Neural crest cell (in vitro differentiated cells): ENCODE measurements at places on chromosomes 3 and 15.

DNA sequence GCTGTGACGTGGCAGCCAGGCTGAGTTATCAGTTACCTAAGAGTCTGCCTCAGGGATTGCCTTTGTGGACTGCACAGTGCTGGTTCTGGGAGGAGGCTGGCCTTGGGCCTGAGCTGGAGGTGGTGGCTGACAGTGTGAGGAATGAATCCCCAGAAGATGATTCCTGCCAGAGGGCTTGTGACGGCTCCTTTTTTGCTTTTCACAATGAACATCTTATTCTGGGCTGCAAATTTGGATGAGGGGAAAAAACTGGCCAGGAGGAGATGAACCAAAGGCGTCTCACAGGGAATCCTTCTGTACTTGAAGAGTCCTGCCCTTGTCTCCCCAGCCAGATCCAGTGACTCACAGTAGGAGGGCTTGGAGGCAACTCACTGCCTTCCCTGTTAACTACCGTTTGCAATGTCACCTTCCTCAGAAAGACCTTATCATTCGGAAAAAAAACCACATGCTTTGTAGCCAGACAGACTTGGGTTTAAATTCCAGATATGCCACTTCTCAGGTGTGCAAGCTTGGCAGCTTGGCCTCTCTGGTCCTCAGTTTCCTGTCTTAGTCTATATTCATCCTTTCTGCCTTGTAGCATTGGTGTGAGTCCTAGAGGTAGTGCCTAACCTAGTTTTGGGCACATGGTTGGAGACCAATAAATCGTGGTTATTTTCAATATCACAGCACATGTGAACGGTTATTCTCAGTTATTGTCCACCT lies 19.1 kb downstream of the ST6GAL1 start:
- no peak for DNase-seq

- DNase-seq = no peak
Measured at GRCh38 chr3:129658110-129658843, 51.8 kb upstream of the PLXND1 start.

GRCh38 chr3:24722087-24722486 lies 227.4 kb upstream of the THRB start:
- DNase-seq = no peak

GRCh38 chr15:45340429-45340828 lies 37.9 kb downstream of the GATM start:
- DNase-seq = no peak

GRCh38 chr3:121883507-121883906 lies 10.7 kb upstream of the SLC15A2 start:
- no peak for DNase-seq

- no peak for DNase-seq
Measured at GRCh38 chr15:44033894-44034293, 161.2 kb downstream of the FRMD5 start.

GRCh38 chr3:157610876-157611535 lies 107.8 kb upstream of the VEPH1 start:
- DNase-seq = no peak

DNA sequence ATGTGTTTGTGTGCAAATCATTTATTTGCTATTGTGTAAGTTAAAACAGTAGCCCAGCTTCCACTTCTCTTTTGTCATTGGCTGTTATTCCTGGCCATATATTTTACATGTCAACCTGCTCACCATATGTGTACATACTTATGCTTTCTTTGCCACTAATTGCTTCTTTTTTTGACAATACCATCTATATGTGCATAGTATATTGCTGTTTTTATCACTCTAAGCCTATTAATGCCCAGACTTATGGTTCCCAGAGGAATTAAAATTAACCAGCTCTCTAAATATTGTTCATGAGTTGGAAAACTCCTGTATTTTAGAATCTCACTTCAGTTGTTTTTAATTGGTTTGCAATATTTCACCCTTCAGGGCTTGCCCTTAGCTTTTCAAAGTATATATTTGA lies 428.9 kb downstream of the MECOM start:
- DNase-seq = no peak

- DNase-seq = no peak
Measured at GRCh38 chr3:186380622-186381380, 18.8 kb upstream of the DGKG start.

DNA sequence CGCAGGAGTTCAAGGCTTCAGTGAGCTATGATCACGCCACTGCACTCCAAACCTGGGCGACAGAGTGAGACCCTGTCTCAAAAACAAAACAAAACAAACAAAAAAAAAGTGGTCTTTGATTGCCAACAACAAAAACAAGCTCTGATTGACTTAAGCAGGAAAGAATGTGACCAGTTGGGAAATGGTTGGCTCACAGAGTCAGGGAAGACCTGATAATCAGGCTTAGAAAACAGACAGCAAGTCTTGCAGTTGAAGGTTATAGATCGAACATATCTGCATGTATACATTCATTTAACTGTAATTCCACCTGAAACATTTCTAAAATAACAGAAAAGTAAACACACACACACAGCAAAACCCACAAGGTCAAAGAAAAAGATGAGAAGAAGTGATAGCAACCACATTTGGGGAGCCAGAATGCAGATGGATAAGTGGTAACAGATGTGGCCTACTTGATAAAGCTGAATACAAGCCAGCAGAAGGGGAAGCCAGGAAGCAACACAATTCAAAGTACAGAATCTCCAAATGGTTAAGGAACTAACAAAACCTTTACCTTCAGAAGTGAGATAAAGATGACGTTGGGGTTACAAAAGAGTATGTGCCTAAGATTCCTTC lies 699.9 kb upstream of the ZNF385D start:
- DNase-seq = no peak

DNA sequence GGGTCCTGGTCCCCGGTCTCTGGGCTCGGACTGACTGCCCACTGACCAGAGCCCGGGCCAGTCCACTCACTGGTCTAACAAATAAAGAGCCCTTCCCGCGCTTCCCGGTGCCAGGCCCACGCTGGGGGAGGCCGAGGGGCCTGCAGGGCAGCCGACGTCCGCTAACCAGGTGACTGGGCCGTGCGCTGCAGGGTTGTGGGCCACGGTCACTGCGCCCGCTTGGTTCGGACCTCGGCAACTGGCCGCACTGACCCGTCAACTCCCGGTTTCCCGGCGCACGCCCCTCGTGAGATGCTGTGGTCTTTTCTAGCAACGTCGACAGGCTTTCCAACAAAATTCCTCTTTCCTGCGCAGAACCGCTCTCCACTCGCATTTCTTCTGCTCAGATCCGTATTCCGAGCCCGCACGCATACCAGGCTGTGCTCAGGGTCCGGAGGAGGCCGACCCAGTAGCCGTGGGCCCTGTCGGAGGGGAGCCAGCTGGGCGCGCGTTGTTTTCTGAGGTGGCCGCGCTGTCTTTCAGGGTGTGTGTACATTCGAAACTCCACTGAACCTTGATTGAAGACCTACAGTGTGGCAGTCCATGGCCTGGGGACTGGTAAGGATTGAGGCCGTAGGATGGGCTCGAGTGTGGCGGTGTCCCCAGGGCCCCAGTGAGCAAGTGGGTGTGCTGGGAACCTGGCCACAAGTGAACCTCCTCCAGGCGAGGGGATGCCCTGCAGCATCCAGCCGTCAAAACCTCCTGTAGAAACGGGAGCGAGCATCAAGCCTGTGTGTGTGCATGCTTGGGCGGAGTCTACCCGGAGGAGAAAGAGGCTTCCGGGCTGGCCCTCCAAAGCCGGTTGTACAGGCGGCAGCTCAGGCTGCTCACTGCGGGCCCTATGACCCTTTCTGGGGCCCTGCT lies 875 bp upstream of the NT5DC2 start:
- peak; percentile 23 for DNase-seq

GRCh38 chr3:10999221-11000107 lies 6.9 kb downstream of the SLC6A1 start:
- DNase-seq = no peak

DNA sequence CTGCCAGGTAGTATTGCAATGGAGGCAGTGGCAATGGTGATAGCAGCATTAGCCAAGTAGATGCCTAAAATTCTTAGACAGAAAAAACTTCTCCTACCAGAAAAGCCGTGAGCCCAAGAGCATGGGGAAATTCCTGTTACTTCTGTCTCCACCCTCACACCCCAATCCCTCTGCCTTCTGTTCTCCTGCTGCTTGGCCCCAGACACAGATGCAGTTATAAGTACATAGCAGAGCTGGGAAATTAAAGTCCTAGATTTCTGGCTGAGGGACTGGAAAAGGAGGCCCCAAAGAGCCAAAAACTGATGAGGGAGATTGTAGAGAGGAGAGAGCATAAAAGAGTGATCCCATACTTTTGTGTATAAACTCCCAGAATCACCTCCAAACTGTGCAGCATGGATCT lies 166.9 kb downstream of the SMAD6 start:
- DNase-seq = no peak

DNA sequence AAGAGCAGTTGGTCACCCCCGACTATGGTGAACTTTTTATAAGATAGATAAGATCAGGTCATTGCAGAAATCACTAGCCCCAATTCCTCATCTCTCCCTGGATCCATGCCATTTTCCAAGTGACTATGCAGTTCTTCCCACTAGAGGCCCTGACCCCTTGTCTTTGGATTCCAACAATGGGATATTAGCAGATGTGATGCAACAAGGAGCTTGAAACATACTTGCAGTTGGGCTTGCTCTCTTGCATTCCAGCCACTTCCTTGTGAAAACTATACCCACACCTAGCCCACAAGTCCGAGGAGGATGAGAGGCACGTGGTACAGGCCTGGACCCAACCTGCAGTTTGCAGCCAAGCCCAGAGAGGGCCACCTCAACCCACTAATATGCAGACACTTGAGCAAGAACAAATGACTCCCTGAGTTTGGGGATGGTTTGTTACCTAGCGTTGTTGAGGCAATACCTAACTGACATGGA lies 60.6 kb downstream of the SUCLG2 start:
- no peak for DNase-seq

DNA sequence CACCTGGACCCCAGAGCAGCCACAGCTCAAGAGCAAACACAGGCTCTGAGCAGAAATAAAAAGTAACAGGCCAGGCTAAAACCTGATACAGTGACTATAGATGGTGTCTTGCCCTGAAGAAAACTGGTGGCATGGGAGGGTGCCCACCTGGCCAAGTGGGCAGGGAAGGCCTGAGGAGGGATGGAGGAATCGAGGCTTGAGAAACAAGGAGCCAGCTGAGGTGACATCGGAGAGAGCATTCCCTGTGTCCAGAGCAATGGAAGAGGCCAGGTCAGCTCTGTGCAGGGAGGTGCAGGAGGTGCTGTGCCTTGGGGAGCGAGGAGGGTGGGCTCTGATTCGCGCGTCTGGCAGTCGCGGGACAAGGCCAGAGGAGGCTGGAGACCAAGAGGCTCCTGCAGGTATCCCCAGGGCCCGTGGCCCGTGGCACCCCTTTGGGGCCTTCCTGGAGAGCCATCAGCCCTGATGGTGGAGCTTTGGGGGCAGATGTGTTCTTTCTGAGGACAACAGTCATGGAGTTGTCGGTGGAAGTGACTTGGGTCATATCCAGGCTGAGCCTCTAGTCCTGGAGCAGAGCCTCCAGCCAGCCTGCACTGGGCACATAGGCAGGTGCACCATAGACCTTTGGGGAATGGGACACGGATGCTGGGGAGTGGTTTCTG lies 56.1 kb downstream of the PLXNA1 start:
- no peak for DNase-seq

DNA sequence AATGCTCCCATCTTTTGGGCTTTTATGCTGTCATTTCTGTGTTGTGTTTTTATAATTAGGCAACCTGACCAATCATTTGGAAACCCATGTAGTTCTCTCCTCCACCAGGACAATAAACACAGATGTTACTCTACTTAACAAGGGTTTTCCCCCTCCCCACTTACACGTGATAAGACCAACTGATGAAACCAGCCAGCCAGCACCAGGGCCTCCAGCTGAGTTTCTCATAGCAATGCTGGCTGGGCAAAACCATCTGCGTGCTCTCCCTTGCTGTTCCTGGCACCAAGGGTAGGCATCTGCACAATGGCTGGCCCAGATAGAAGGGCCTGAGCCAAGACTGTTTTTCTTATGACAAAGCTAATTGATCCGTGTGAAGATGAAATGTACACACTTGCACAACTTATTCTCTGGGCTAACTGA lies 310.4 kb downstream of the PLCL2 start:
- DNase-seq = no peak

- no peak for DNase-seq
Measured at GRCh38 chr3:185584686-185585085, 1.4 kb upstream of the SENP2 start.

DNA sequence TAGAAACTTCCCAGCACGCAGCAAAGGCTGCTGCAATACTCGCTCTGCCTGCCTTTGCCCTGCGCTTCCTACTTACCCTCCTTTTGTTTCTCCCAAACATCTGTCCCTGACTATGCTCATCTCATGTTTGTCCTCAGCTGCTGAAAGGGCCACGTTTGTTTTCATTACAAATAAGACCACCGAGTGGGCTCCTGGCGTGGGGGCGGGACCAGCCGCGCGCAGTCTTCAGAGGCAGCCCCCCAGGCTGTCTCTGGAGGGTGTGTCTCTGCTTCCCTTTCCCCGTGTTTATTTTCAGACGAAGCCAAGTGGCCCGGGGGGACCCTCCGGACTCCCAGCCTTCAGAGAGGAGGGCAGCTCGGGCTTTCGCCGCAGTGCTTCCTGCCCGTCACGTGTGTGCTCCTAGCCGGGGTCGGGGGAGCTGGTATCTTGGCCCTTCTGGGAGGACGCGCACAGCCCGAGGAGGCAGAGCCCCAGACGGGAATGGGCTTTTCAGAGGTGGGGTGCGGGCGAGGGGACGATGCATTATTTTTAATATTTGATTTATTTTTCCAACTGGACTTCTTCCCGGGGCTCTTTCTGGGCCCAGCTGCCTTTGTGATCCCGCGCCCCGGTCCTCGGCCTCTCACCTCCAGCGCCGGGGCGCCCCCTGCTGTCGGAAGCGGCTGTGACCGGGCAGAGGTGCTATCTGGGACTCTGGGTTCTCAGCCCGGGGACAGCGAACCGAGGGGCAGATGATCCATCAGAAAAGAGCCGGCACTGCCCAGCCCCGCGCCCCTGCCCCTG lies 70.0 kb upstream of the CGNL1 start:
- DNase-seq = peak; percentile 93

- no peak for DNase-seq
Measured at GRCh38 chr3:116453666-116454346, 8.5 kb upstream of the LSAMP start.

DNA sequence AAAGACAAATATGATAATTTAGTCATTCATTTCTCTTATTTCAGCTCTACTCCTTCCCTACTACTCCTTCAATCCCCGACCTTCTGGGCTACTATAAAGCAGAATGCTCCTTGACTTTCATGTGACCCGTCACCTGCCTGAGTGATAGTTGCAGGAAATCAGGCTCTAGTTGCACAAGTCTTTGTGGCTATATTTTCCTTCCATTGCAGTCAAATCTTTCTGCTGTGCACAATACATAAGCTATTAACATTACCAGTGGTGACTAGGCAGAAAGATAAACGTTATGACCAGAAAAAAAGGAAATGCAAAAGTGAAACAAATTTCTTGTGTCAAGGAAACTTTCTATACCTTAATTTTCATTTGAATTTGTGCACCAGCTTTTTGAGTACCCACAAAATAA lies 2.3 kb downstream of the SUCNR1 start:
- DNase-seq = no peak

DNA sequence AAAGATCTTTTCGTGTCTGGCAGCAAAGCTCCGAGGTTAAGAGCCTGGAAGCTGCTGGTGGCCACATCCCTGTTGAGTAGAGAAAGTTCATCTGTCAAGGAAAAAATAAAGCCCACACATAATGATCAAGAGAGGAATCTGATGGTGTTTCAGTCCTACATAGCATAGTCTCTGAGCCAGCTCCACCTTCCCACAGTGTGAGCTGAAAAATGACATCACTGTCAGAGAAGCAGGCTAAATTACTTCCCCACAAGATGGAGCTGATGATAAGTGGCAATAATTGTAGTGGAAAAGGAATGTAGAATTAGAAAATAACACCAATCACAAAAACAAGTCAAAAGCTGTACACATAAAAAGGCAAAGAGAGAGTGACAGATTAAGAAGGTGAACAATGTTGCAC lies 84.5 kb downstream of the AQP9 start:
- DNase-seq = no peak
